ENCODE measurements at places on chromosomes 4 and X. TPM values are rescaled to one million over a fixed set of nuclear protein-coding genes. Genes with fewer than 3 reads are reported as not detected.

DNA sequence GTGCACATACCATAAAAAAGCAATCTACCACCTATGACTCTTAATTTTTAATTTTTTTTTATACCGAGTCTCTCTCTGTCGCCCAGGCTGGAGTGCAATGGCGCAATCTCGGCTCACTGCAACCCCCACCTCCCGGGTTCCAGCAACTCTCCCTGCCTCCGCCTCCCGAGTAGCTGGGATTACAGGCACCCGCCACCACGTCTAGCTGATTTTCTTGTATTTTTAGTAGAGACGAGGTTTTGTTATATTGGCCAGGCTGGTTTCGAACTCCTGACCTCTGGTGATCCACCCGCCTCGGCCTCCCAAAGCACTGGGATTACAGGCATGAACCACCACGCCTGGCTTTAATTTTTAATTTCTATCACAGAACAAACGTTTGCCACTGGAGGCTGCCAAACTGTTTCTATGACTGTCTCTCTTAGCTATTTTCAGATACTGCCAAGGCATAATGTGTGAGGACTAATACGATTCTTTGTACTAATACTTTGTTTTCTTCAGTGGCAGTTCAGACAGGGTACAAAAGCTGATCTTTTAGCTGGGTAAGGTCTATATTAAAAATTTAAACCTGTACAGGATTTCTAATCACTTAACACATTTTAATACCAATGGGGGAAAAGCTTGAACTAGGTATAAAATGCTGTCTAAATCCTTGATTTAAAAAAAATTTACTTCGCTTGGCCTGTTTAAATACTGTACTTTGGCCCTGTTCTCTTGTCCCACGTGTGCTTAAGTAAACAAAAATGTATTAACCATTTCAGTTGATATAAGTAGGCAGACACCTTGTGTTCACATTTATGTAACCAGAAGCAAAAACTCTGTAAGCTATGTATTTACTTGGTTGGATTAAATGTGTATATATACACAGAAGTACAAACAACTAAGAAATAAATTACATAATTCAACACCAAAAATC lies 2.3 kb downstream of the PGRMC2 start:
- DNase-seq = no peak

GRCh38 chr4:99161373-99162099 lies 17.4 kb upstream of the ADH4 start:
- no peak for DNase-seq

DNA sequence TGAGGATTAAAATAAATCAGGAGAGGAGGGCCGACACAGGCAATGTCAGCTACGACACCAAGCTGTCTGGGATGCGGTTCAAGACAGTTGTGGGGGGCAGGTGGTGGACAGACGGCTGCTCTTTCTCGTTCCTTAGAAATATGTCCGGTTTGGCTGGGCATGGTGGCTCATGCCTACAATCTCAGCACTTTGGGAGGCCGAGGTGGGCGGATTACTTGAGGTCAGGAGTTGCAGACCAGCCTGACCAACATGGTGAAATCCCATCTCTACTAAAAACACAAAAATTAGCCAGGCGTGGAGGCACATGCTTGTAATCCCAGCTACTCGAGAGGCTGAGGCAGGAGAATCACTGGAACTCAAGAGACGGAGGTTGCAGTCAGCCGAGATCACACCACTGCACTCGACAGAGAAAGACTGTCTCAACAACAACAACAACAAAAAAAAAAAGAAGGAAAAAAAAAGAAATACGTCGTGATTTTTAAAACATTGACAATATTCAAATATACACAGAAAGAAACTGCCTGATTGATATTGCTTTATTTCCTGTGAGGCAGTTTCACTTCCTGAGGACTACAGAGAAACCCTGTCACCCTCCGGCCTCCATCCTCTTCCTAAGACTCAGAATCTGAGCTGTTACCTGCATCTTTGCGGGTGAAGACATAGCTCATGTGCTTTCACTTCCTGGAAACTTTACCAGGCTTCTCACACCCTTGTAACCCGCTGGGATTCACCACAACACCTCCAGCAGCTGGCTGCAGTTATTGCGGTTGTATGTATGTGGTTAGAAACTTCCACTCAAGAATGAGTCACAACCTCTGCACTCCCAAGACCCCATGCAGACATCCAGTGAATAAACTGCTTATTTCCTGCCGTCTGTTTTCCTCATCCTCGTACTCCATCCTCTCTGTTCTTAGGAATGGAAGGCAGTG lies 63.8 kb upstream of the STS start:
- DNase-seq = no peak

GRCh38 chrX:122512561-122513072 lies 671.5 kb upstream of the GRIA3 start:
- DNase-seq = no peak

GRCh38 chrX:104621781-104622180 lies 55.8 kb downstream of the IL1RAPL2 start:
- no peak for DNase-seq

The MTCP1 gene
- 185 TPM for polyA plus RNA-seq

The SPANXN3 gene
- polyA plus RNA-seq = not detected

The TSPAN7 gene
- polyA plus RNA-seq = 20.2 TPM

All from heart left ventricle (tissue), 16 donors.